ENCODE measurements at places on chromosomes 12 and 14. TPM values are rescaled to one million over a fixed set of nuclear protein-coding genes. Genes with fewer than 3 reads are reported as not detected.

DNA sequence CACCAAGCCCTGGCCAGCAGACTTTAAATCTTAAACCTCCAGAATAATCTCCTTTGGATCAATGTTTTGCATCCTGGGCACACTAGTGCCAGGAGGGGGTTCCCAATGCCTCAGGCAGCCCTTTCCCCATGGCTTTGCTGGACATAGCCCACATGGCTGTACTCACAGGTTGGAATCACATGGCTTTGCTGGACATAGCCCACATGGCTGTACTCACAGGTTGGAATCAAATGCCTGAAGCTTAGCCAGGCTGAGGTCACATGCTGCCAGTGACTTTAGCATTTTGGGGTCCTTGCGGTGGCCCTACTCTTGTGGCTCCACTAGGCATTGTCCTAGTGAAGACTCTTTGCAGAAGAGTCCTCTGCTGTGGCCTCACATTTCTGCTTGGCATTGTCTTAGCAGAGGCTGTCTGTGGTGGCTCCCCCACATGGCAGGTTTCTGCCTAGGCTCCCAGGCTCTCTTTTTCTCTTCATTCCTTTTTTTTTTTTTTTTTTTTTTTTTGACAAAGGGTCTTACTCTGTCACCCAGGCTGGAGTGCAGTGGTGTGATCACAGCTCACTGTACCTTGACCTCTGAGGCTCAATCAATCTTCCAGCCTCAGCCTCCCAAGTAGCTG, 13.0 kb downstream of the FLVCR2 start:
- no peak for DNase-seq

GRCh38 chr12:64894827-64895475, 70.5 kb downstream of the TBC1D30 start:
- DNase-seq, result no peak

DNA sequence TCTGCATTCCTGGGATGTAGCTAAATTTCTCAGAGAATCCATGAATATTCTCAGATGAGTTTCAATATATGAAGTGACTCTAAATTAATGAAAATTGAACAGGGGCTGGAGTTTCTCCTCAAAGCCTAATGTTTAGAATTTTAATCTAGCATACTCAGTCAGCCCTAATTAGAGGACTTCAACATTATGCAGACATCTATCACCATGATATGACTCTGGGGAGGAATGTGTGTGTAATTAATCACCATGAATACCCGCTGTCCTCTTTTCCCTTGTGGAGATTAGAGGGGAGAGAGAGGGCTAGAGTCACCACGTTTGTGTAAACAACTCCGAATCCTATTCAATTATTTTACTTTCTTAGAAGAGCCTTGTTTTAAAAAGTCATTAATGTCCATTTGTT, 698.6 kb upstream of the MDGA2 start:
- DNase-seq, result no peak

DNA sequence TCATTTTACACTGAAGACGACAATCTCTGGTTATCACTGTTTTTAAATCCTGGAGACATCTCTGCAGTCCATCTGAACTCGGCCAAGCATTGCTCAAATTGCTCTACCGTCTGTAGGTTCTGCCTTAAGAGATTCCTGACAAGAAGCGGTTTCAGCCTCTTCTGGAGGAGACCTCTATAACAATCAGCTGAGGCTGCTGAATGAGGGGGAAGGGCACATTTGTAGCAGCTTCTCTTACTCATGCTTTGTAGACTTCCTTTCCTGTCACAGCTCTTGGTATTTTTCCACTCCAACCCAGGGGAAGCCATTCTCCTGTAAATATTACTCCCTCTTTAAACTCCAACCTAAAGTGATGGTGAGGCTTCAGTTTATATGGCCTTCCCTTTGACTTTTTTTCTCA, 3.0 kb downstream of the ARG2 start:
- DNase-seq, result no peak

TCP11L2 gene
- total RNA-seq, result 2.6 TPM

GRCh38 chr12:52060498-52061177, 9.1 kb upstream of the ATG101 start:
- DNase-seq, result no peak

- DNase-seq, result no peak
Measured at GRCh38 chr12:69508621-69509020, 38.4 kb downstream of the FRS2 start.

- no peak for DNase-seq
Measured at GRCh38 chr12:113903381-113903863, 62.7 kb downstream of the RBM19 start.

DNA sequence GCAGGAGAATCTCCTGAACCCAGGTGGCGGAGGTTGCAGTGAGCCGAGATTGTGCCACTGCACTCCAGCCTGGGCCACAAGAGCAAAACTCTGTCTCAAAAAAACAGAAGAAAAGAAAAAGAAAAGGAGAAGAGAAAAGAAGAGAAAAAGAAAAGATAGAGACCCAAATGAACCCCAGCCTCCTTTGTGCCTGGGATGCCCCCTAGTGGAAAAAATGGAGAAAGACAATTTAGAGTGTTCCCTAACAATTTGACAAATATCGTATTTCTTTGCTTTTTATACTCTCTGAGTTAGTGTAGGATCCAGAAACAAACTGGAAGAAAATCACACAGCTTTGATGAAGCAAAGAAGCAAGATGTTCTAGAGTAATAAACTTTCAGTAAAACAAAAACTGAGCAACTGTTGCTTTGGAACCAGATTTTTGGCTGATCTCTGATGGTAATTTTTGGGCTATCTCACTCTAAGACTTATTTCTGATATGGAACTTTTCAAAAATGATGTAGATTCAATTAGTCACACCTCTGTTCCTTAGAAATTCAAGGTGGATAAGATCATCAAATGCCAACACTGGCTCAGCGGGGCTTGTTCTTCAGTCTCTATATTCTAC, 18.6 kb upstream of the PRKAB1 start:
- DNase-seq, result no peak

SIX6 gene
- total RNA-seq, result not detected

NELL2 gene
- 22.8 TPM for total RNA-seq

- DNase-seq, result no peak
Measured at GRCh38 chr12:92829686-92830282, 99.3 kb downstream of the EEA1 start.

TAS2R7 gene
- total RNA-seq, result not detected

DNA sequence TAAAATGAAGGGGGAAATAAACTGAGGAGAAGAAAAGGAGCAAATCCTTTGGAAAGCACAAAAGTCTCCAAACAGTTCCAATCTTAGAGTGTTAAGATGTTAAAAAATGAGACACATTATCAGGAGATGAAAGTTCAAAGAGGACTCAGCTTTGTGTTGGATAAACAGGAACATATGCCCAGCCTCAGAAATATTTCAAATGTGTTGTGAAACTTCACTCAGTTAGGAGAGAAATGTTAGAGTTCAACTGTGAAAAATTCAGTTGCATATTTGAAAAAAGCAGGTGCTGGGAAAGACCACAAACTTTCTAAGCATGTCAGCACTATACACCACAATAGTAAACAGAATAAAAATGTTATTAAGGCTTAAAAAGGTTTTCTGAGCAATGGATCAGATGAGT, 136.8 kb upstream of the PRKD1 start:
- DNase-seq, result no peak

FAR2 gene
- total RNA-seq, result 2.5 TPM

DNA sequence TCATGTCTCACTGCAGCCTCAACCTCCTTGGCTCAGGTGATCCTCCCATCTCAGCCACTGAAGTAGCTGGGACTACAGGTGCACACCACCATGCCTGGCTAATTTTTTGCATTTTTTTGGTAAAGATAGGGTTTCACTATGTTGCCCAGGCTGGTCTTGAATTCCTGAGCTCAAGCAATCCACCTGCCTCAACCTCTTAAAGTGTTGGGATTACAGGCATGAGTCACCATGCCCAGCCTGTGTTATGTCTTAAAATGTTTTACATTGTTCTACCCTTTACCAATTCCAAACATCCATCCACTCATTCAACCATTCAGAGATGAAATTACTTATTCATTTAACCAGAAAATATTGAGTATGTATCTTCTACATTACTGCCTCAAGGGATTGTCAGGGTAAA, 111.6 kb upstream of the BTG1 start:
- DNase-seq, result no peak

GRCh38 chr14:62029569-62029924, 267.3 kb downstream of the SNAPC1 start:
- no peak for DNase-seq

DNA sequence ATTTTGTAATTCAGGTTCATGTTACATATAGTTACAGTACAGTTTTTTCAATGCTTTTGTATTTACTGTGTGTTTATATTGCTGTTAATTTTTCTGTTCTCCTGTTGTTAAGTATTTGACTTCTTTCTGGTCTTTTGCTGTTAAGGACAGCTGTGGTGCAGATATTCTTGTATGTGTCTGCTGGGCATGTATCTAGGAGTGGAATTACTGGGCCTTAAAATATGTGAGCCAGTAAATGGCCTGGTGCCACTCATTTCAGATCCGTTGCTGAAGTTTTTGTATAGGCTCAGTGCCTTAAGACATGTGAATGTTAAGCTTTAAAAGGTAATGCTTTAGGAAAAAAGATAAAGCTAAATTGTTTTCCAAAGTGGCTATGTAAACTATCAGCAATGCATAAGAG, 87.3 kb downstream of the TTLL5 start:
- no peak for DNase-seq

DNA sequence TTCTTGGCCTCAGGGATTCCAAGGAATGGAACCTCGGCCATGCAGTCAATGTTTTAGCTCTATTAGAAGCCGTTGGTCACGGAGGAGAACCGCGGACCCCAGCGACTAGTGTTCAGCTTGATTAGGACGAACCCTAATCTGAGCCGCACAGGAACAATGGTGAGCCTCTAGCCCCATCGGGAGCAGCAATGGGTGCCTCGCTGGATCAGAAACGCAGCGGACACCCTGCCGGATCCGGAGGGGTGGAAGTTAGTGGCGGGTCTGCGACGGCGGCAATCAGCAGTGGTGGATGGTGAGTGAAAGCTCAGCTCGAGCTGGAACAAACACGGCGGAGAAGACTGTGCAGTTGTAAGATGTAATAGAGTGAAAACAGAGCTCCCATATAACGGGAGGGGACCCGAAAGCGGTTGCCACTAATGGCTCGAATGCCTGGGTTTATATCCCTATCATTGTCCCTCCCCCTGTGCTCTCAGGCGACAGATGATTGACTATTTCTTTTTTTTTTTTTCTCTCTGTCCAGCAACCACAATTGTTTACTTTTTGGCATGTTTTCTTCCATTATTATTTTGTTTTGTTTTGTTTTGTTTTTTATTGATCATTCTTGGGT, 127.7 kb downstream of the ZNF664 start:
- DNase-seq, result no peak

DNA sequence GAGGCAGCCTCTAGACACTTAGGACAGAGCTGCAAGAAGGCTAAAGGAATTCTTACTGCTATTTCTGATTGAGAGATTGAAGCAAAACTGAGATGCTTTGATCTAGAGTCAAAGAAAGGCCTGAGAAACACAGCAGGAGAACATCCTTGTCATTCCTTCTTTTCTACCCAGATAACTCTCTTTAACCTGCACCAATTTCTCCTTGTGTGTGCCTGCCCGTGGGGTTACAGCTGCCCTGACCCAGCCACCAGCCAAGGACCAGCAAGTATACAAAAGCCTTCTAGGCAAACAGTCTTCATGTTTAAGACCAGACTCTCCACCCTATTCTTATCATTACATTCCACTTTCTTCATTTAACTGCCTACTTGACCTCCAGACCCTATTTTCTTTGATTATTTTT, 81.7 kb upstream of the PRB2 start:
- no peak for DNase-seq

DNA sequence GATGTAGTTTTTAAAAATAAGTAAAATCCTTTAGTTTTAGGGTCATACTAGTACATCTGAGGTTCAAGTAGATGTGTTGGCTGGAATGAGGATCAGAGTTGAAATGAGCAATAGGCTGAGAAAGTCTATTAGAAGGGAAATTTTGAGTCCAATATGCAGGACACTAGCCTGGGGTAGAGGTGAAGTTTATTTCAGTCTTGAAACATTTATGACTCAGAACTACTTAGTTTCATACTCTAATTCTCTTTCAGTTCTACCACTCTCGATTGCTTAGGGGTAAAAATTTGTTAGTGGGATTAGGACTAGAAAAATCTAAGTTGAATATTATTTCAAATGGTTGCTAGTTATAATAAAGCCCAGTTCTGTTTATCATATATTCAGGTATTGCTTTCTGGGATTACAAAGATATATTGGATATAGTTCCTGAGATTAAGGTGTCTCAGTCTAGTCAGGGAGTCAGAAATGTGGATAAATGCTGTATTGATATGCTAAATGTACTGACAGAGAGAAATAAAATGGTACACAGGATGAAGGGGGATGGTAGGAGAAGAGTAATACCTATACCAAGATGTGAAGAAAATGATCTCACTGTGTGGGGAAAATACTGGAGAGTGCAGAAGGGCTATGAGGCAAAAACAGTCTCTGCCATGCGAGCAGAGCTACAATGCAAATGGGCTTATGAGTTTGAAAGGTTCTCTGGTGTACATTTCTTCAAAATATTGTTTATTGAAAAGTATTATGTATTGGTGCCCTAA, 395.8 kb upstream of the FBXO33 start:
- no peak for DNase-seq

- no peak for DNase-seq
Measured at GRCh38 chr14:73788317-73788598, 63.4 kb upstream of the PTGR2 start.

DLGAP5 gene
- 3.8 TPM for total RNA-seq

GRCh38 chr12:94151582-94151981, 3.2 kb downstream of the PLXNC1 start:
- no peak for DNase-seq

DNA sequence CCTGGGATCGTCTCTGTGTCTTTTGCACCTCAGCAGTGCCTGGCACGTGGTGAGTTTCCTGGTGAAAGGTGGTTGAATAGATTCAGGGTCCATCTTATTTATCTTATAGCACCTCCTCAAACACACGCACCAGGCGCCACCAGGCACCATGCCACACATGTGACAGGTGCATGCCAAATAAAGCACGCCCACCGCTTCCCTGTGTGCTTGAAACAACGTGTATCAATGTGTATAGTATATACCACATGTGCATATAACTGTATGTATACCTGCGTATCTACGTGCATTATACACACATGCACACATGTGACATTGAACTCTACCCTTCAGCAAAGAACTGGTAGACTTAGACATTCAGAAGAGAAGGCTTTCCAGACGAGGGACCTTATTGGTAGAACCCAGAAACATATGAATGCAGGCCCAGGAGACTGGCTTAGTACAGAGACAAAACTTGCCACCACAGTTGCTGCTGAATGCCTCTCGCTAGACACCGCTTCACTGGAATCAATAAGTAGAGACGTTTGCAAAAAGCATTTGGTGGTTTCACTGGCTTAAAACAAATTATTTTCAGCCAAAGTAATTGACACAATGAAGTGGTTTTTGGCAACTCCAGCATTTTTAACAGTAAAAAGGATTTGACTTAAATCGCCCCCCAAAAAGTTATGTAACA, 10.0 kb downstream of the EML1 start:
- DNase-seq, result no peak

PRH2 gene
- total RNA-seq, result not detected

KRT83 gene
- not detected for total RNA-seq
